ENCODE measurements at places on chromosomes 6 and 20.

DNA sequence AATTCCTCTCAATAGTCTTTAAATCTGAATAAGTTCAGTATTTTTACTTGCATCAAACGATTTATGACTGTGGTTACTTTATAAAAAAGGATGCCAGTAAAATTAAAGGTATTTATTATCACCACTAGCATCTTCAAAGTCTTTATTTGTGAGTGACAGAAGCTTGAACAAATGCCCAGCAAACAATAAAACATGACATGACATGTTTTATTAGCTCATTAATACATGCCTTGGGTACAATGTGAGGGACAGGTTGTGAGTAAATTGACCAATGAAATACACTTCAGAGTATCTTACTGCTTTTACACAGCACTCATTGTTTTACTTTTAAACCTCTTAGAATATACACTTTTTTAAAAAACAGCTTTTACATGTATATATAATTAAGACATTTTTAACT lies 113.4 kb upstream of the BEND3 start:
- DNase-seq = no peak

DNA sequence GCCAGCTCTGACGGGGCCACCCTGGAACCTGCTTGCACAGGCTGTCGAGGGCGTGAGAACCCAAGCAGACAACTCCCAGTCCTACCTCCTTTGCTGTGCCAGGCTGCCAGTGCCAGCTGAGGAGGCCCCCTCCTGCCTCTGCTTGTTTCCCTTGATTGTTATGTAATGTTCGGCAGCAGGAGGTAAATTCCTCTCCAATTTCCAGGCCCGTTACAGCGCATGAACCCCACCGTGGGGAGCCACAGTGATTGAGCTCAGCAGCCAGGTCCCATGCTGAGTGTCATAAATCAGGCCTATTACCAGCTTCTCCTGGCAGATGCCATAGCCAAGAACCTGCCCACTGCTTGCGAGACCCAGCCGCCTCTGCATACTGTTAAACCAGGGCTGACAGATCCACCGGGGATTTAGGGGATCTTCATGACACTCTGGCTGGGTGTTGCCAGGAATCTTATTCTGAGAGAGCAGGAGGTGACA lies 320.5 kb downstream of the DHX35 start:
- peak; percentile 75 for DNase-seq

DNA sequence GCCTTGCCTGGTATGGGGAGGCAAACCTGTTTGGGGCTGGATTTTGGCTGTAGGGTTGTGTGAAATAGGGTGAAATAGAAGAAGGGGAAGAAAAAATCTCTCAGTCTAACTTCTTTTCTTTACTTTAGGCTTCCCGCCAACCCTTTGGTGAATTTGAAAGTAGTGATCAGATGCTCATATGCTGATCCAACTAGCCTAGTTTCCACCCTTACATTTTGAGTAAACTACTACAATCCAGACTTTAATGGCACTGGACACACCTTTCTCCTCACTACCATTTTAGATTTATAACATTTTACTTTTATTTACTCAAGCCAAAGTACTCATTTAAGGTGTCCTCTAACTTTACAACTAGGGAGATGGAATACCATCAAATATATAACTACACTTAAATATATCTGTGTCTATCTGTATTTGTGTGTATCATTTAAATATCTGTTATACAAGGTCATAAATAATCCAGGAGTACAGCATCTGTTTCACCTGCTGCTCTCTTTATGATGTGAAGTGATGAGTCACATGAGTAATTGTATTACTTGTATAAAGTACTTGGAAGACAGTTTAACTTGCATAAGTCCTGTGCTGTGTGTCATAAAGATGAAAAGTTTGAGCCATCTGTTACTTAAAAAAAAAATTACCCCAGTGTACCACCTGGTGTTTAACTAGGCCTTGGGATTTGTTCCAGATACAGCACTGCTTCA lies 172.1 kb downstream of the CDKAL1 start:
- no peak for DNase-seq

- DNase-seq = no peak
Measured at GRCh38 chr6:157305670-157306653, 17.4 kb downstream of the TMEM242 start.

DNA sequence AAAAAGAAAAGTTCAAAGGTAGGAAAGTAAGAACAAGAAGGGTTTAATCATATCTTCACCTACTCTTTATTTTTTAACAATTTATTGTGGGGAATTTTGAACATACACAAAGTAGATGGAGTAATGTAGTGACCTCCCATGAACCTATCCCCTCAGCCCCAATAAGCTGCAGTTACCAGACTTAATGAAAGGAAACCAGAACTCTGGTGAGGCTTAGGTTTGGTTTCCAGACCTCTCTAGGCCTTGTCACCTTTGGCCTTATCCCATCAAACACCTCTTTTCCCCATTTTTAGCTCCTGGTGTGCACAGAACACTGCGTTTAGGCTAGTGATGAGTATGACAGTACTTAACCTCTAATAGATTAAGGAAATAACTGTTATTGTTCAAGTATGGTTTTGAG lies 42.0 kb downstream of the CBFA2T2 start:
- no peak for DNase-seq

DNA sequence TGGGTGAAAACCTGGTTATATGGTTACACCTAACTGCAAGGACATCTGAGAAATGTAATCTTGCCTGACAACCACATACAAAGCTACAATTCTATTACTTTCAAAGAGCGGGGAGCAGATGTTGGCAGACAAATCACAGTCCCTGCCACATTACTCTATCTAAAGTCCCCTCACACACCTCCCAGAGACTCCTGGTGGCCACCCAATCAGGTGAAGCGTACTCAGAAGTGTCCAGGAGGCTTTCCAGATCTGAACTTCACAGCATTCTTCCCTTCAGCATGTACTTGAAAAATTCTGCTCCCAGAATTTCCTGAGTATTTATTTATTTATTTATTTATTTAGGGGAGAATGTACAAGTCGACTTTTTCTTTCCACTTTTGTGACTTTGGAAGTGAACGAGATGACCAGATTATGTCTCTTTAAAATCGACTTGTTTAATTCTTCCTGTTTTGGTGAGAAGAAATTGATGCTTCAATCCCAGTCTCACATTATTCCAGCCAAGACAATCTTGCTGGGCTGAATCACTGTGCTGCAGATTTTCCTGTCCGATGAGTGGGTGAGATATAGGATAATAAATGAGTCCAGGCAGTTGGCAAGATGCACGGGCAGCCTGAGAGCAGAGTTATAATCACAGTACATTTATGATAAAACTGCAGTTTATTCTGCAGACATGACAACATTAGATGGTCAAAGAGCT lies 46.9 kb upstream of the POPDC3 start:
- DNase-seq = no peak

- no peak for DNase-seq
Measured at GRCh38 chr6:71049198-71049770, 92.4 kb upstream of the B3GAT2 start.

DNA sequence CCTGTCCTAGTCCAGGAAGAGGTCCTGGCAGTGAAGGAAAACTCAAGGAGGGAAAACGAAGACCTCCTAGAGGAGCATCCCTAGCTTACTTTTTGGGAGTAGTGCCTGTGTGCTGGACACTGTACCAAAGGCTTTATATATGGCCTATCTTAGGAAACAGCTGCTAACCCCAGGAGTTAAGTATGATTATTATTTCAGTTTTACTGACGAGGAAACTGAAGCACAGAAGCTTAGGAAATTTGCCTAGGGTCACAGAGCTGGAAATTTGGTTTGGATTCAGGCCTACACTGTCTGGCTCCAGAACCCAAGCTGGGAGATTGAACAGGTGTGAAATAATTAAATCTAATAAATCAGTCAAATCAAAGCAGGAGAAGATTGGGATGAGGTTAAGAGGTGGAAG lies 78.0 kb downstream of the SLX4IP start:
- no peak for DNase-seq

DNA sequence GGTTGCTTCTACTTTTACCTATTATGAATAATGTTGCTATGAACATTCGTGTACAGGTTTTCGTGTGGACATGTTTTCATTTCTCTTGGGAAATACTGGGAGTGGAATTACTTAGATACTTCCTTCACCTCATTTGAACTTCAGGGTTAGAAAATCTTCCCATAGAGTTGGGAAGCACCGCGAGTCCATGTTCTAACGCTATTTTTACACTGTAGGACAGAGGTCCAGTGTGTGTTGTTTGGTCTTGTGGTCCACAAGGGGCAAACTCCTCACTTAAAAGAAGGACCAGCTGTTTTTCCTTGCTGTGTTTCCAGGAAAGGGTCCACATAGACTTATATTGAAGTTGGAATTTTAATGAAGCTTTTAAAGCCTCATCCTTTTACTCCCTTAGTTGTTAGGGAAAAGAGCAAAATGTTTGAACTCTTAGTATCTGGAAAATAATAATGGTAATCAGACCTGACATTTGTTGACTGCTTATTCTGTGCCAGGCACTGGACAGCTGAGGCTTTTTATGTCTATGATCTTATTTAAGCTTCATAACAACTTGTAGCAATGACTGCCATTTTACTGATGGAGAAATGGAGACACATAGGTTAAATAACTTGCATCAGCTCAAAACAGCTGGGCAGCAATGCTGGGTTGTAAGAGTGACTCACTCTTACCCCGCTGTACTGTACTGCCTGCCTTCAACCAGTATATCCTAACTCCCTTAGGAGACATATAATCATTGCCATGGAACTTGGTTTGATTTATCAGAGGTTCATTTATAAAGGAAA lies 52.0 kb downstream of the CDC5L start:
- no peak for DNase-seq

DNA sequence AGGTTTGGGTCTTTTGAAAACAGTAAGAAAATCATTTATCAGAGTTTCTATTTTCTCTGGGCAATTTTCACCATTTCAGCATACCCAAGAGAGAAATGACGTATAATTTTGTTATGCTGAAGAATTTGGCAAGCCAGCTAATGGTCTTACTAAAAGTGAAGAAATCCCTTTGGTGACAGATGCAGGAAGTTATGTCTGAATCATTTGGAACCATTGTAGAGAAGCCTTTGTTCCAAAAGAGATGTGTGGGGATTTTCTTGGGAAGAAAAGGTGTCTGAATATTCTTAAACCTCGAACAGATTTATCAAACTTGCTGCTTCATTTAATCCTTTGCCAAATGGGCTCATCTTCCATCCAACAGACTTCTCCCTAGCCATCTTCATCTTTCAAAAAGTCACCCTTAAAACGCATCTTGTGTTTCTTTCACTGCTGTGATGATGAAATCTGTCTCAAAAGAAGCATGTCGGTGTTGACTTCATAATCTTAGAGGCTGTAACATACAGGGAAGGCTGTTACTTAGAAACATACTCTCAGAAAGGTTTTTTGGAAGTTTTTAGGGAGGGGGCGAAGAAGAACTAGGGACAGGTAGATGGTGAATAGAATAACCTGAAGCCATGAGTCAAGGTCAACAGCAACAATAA lies 39.5 kb downstream of the CITED2 start:
- no peak for DNase-seq
